ENCODE measurements at places on chromosomes 1 and 21.

GRCh38 chr1:61692155-61692800 is 32.7 kb downstream of the TM2D1 start:
- DNase-seq = no peak

DNA sequence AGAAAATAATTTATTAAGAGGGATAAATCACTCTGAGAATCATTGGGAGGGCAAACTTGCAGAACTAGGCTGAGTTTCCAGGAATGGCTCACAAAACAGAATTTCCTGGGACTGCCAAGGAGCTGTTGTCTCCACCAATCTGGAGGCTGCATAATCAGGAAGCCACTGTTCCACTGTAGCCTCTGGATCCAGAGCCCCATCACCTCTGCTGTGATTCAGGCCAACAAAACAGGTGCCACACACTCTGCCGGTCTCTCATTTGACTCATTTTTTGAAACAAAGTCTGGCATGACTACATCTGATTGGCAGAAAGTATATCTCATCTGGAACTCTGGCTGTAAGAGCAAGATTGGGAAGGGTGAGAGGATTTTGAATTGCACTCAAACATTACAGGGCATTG is 178.9 kb upstream of the C1orf105 start:
- DNase-seq = no peak

- DNase-seq = no peak
Observed at GRCh38 chr1:246503341-246503740, 3.7 kb downstream of the SMYD3 start.

- DNase-seq = no peak
Observed at GRCh38 chr1:188170411-188170810, 1341.7 kb downstream of the PLA2G4A start.

DNA sequence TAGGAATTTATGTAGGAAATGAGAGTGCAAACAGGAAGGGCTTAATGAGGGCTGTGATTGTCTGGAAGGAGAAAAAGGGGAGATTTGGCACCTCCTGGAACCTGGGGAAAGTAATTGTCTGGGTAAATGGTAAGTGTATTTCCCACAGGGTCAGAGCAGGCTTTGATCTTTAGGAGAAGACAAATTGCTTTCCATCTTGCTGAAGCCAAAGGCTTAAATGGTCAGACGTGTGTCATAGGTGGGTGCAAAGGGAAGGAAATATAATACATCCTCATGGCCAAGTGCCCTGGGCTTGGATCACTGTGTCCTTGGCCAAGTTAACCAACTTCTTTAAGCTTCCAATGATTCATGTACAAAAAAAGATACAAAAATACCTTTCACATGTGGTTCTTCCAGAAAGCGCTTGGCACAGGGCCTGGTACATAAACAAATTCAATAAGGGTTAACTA is 1.3 kb upstream of the DUSP23 start:
- DNase-seq = no peak

Measured in CD4-positive, alpha-beta T cell treated with Interleukin-17A for 4 hours (primary cell).